ENCODE measurements at places on chromosomes 5 and 9. TPM values are rescaled to one million over a fixed set of nuclear protein-coding genes. Genes with fewer than 3 reads are reported as not detected.

- no peak for DNase-seq
- H3K4me1 ChIP-seq = no peaks in the 10 kb centered on the region
- H3K27me3 ChIP-seq = no peaks in the 10 kb centered on the region
- H3K4me3 ChIP-seq = no peak overlapping the region
- H3K27ac ChIP-seq = no peak overlapping the region
Observed at GRCh38 chr9:138066049-138066448, 188.5 kb downstream of the CACNA1B start.

- no peak overlapping the region for H3K27ac ChIP-seq
- H3K27me3 ChIP-seq = no peaks in the 10 kb centered on the region
- peaks cover 32% of the 10 kb centered on the region for H3K36me3 ChIP-seq
- DNase-seq = no peak
- no peak overlapping the region for H3K4me3 ChIP-seq
- no peaks in the 10 kb centered on the region for H3K4me1 ChIP-seq
Observed at GRCh38 chr5:65695162-65695755, 26.6 kb downstream of the SGTB start.

IL13 gene
- not detected for polyA plus RNA-seq

MATR3 gene
- polyA plus RNA-seq = 419 TPM

DNA sequence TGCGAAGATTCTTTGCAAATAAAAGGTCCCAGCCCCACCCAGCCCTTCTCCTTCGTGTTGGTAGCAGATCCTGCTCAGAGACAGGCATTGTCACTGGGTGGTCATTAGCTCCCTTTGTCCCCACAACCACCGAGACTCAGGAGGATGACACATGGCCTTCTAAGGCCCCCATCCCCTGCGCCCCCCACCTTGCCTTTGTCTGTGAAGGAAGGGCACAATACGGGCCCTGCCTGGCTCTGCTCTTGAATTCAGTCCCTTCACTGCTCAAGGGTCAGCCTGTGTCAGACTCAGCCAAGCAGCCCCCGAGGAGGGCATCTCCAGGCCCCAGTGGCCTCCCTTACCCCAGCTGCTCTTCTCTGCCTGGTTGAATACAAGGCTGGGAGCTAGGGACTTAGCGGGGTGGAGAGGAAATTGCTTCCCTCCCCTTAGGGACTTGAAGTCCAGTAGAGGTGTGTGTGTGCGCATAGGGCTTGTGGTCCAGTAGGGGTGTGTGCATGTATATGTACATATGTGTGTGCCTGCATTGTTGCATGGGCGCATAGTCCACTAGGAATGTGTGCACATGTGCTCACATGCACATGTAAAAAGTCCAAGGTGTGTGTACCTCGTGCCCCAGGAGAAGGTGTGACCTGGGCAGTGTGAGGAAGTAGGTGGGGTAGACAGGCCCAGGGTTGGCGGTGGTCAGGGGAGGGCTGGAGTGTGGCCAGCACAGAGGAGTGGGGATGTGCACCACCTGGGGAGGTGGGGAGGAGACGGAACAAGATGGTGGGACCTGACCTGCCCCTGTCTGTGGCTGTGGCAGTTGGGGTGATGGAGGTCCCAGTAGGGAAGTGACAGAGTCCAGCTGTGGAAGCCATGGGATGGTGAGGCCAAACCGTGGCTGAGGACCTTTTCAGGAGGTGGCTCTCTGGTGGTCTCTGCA lies 59.1 kb downstream of the PHF2 start:
- H3K27me3 ChIP-seq = no peaks in the 10 kb centered on the region
- no peak for DNase-seq
- peaks cover 23% of the 10 kb centered on the region for H3K36me3 ChIP-seq
- no peak overlapping the region for H3K27ac ChIP-seq
- no peaks in the 10 kb centered on the region for H3K4me1 ChIP-seq
- no peak overlapping the region for H3K4me3 ChIP-seq

- H3K27me3 ChIP-seq = no peaks in the 10 kb centered on the region
- no peak for DNase-seq
- H3K4me1 ChIP-seq = no peaks in the 10 kb centered on the region
- H3K4me3 ChIP-seq = no peak overlapping the region
- H3K36me3 ChIP-seq = no peaks in the 10 kb centered on the region
Observed at GRCh38 chr5:146042628-146043279, 62.6 kb downstream of the PLAC8L1 start.

GRIN3A gene
- polyA plus RNA-seq = 0.08 TPM

DNA sequence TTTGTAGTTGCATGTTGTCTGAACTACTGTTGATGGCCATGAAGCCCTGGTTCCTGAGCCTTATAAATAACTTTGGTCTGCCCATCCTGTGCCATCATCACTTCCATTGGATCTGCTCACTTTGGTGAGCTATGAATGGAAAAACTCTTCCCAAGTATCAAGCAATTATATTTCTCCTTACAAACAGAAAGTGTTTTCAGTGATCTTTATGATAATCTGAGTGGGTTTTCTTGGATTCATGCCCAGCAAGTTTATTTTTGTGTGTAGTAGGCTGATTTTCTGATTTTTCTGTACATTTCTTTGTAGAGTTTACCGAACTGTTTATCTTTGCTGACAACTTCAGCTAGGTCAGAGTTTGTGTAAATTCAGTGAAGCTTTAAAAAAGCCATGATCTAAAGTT lies 31.0 kb downstream of the CAMK4 start:
- H3K27ac ChIP-seq = peak overlapping the region; percentile 78
- H3K36me3 ChIP-seq = no peaks in the 10 kb centered on the region
- no peak overlapping the region for H3K4me3 ChIP-seq
- no peaks in the 10 kb centered on the region for H3K27me3 ChIP-seq

- H3K27ac ChIP-seq = no peak overlapping the region
- no peak for DNase-seq
- no peak overlapping the region for H3K4me3 ChIP-seq
- H3K4me1 ChIP-seq = no peaks in the 10 kb centered on the region
Observed at GRCh38 chr5:8908055-8908683, 637.7 kb downstream of the SEMA5A start.

UNC13B gene
- 0.26 TPM for polyA plus RNA-seq

- no peak overlapping the region for H3K4me3 ChIP-seq
- no peaks in the 10 kb centered on the region for H3K4me1 ChIP-seq
- no peak for DNase-seq
- no peak overlapping the region for H3K27ac ChIP-seq
- no peaks in the 10 kb centered on the region for H3K27me3 ChIP-seq
Observed at GRCh38 chr5:149486726-149487635, 64.3 kb downstream of the CSNK1A1 start.

MTMR12 gene
- polyA plus RNA-seq = 11.6 TPM

DNA sequence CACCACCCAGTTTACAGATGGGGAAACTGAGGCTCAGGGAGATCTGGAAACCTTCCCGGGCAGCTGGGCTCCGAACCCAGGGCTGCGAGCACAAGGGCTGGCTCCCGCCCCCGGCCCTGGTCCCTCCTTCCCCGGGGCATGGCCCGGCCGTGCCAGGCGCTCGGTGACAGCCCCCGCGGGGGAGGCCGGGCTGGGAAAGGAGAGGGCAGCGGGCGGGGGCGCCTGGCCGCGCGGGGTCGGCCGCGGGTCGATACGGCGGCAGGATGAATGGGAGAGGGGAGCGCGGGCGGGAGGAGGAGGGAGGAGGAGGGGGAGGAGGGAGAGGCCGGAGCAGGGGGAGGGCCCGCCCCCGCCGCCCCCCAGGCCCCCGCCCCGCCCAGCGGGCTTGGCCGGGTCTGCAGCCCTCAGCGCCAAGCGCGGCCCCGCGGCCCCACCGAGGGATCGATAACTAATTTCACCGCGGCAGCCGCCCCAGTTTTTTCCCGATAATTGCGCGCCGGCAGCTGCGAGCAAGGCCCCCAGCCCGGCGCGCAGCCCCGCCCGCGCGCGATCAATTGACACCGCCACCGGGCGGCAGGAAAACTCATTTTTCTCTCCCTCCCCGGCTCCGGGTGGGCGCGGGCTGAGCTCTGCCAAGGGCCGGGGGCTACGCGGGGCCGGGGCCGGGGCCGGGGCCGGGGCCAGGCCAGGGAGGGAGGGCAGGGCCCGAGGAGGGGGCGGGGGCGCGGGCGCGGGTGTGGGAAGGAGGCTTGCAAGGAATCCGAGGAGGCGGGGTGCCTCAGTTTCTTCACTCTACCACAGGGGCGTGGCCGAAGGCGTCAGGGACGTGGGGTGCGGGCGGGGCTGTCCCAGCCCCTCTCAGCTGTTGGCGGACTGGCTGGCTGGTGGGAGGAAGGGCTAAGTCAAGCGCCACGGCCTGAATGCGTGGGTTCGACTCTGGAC lies 52.1 kb downstream of the C9orf50 start:
- DNase-seq = no peak
- H3K4me1 ChIP-seq = peaks cover 20% of the 10 kb centered on the region
- H3K36me3 ChIP-seq = no peaks in the 10 kb centered on the region
- H3K4me3 ChIP-seq = no peak overlapping the region
- peaks cover 15% of the 10 kb centered on the region for H3K27me3 ChIP-seq
- H3K27ac ChIP-seq = no peak overlapping the region

DNA sequence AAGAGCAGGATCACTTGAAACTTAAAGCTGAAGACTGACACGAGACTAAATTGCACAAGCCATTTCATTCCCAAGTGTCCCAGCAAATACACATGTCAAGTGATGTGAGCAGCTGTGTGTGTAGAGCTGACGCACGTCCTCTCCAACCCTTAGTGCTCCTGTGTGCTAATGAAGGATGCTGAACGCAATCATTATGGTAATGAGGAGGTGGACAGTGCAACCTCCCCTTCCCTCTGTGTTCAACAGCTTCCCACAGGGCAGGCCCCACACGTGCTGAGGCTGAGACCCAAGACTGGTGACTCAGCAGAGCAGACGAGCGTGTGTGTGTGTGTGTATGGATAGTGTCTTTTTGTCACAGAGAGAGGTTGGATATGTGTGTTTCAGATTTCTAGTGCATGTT lies 702.1 kb downstream of the SEMA5A start:
- no peaks in the 10 kb centered on the region for H3K36me3 ChIP-seq
- H3K4me1 ChIP-seq = no peaks in the 10 kb centered on the region
- no peak overlapping the region for H3K4me3 ChIP-seq
- DNase-seq = no peak
- H3K27me3 ChIP-seq = no peaks in the 10 kb centered on the region

- peak; percentile 26 for DNase-seq
- no peak within 1 kb of the TSS for H3K27ac ChIP-seq
- H3K4me1 ChIP-seq = no peaks in the 10 kb centered on the region
- H3K4me3 ChIP-seq = no peak within 1 kb of the TSS
Observed at GRCh38 chr5:141330299-141331080, at the start of gene PCDHGA1. TSS of gene PCDHGA1 (plus strand) at chr5:141330514.

DNA sequence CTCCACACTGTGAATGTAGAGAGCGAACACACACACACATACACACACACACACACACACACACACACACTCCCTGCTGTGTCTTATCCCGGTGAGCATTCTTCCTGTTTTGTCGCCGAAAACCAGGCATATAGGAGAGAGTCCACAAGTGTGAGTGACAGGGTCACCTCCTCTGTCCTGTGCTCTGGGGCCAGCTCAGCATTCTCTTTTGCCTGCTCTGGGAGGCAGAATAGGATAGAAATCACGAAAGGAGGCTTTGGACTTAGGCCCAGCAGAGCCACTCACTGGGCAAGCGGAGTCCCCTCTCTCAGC lies 3.0 kb downstream of the LAMC3 start:
- H3K4me3 ChIP-seq = no peak overlapping the region
- H3K27ac ChIP-seq = no peak overlapping the region
- peaks cover 23% of the 10 kb centered on the region for H3K27me3 ChIP-seq
- no peak for DNase-seq
- H3K36me3 ChIP-seq = no peaks in the 10 kb centered on the region

FCHSD1 gene
- 7.1 TPM for polyA plus RNA-seq

DNA sequence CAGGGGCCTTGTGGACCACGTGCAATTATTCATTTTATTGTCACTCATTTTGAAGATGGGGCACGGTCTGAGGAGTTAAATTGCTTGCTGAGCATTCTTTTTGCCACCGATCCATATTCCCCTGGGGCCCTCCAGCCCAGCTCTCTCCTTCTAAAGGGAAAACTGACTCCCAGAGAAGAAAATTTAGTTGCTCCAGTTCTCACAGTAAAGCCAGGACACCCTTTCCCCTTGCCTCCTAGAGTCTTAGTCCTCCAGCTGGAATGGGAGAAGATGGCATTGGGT lies 1.0 kb upstream of the PANK3 start:
- no peaks in the 10 kb centered on the region for H3K36me3 ChIP-seq
- H3K27ac ChIP-seq = peak overlapping the region; percentile 80
- H3K4me3 ChIP-seq = peak overlapping the region; percentile 94
- H3K4me1 ChIP-seq = peaks cover 37% of the 10 kb centered on the region
- DNase-seq = no peak
- no peaks in the 10 kb centered on the region for H3K27me3 ChIP-seq

INSL6 gene
- polyA plus RNA-seq = not detected

DNA sequence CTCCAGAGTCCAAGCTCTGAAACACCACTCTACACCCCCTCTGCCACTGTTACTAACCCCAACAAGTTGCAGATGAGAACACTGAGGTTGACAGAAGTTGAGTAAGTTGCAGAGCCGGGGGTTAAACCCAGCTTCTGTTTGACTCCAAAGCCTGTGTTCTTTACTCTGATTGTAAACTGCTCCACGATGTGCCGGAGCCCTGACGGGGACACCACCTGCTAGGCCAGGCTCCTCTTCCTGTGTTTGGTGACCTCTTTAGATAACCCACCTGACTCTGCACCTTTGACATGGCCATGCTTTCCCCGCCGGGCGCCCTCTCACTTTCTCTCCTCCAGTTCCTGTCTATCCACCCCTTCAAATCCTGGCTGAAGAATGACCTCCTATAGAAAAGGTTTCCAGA lies 96.7 kb downstream of the PAX5 start:
- no peaks in the 10 kb centered on the region for H3K27me3 ChIP-seq
- H3K4me1 ChIP-seq = no peaks in the 10 kb centered on the region
- H3K36me3 ChIP-seq = no peaks in the 10 kb centered on the region
- DNase-seq = no peak
- no peak overlapping the region for H3K4me3 ChIP-seq
- no peak overlapping the region for H3K27ac ChIP-seq

MEIKIN gene
- polyA plus RNA-seq = not detected

DNA sequence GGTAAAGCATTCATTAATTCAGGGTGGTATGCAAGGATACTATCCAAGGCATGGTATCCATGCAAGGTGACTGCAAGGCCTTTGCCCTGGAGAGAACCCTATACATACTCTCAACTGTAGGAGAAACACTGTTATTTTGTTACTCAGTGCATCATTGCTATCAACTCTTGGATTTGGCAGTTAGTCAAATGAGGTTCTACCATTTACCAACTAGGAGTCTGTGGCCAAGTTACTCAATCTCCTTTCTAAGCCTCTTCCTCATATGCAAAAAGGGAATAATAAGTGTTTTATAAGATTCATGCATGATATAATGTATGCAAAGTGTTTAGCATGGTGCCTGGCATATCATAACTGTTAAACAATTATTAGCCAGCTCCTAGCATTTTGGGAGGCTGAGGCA lies 4.0 kb downstream of the PCDHGC3 start:
- H3K4me1 ChIP-seq = peaks cover 26% of the 10 kb centered on the region
- no peaks in the 10 kb centered on the region for H3K36me3 ChIP-seq
- H3K27me3 ChIP-seq = peaks cover 30% of the 10 kb centered on the region
- H3K27ac ChIP-seq = no peak overlapping the region

- no peak overlapping the region for H3K4me3 ChIP-seq
- H3K27me3 ChIP-seq = no peaks in the 10 kb centered on the region
- no peaks in the 10 kb centered on the region for H3K36me3 ChIP-seq
Observed at GRCh38 chr5:52898961-52899680, 90.0 kb upstream of the ITGA2 start.

All from CD4-positive, alpha-beta memory T cell (primary cell).